ENCODE measurements at places on chromosomes 3 and 15.

DNA sequence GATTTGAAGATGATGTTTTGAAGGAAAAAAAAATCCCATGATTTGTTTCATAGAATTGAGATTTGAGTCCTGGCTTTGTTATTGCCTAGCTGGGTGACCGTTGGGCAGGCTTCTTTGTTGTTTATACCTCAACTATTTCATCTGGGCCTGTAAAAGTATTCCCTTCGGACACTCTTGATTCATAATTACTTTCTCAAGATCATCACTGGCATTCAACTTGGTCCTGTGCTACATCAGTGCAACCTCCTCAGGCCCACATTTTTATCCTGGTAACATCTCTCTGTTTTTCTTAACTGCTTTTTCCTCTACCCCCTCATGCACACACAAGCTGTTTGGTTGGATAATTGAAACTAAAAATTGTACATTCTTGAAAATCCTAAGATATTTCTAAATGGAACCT, 67.5 kb upstream of the P3H2 start:
- no peak for DNase-seq

DNA sequence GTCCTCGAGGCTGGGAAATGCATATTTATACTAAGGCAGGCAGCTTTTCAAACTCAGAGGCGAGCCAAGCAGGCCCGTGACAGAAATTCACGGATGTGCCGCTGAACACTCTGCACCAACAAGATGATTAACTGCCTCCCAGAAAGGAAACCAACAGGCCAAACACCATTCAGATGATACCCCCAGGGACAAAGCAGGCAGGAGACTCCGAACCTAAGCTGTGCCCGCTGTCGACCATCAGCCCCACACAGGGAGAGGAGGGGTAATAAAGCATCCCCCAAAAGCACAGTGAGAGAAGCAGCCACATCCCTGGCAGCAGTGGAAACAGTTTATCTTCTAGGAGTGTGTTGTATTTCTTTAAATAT, 31.8 kb downstream of the ADAMTS17 start:
- DNase-seq = no peak

GRCh38 chr15:56272454-56272853, 28.8 kb upstream of the RFX7 start:
- no peak for DNase-seq

DNA sequence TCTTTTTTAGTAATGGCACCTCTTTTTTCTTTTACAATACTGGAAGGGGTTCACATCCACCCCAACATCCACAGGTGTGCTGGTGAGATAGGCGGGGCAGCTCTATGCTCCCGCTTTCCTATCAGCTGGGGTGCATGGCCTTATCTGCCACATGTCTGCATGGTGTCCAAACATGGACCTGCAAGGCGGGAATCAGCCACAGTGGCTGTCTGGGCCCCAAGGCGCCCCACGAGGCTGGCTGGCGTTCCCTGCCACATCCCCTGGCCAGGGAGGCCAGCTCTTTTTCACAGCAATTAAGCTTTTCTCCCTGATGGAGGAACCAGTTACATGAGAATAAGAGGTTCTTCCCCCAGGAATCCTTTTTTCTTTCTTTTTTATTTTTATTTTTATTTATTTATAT, 30.9 kb upstream of the GOLGA6L2 start:
- no peak for DNase-seq

DNA sequence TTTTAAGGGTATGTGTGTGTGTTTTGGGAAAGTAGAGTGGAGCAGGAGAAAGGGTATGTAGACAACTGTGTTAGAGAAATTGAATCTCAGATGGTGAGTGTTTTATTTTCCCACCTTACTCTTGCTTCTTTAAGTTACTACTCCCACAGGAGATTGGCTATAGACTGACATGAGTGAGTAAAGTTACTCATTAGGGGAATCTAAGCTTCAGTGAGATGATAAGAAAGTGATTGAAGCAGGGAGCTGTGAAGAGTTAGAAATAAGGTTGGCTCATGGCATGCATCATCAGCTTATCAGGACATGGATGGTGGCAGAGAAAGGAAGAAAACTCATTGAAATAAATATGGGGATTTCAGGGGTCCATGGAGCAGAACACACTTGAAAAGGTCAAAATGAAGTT, 88.9 kb downstream of the MBNL1 start:
- no peak for DNase-seq

GRCh38 chr15:73845507-73845906, 27.9 kb upstream of the TBC1D21 start:
- DNase-seq = no peak

DNA sequence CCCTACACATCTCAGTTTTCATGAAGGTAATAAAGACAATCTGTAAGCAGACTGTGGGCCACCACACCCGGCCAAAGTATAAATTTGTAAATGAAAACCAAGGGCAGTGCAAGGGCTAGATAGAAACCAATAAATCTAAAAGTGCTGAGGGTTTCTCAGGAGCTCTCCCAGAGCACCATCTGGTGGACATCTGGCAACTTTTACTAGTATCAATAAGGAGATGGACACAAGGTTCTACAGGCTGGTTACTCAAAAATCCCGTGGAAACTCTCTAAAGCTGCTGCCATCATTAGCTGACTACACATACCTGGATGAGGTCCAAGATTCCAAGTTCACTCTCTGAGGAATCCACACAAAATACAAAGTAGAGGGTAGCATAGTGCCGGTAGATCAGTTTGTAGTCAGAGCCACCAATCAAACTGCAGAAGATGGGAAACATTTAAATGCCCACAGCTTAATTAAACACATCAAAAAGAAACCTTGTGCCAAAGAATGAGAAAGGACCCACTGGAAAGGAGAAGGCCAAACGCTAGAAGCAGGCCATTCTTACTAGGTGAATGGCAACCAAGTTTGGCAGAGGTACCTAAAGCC, 5.5 kb downstream of the AP3S2 start:
- peak; percentile 23 for DNase-seq

- DNase-seq = no peak
Measured at GRCh38 chr3:196340466-196340865, 2.3 kb upstream of the TM4SF19 start.

- no peak for DNase-seq
Measured at GRCh38 chr3:19506171-19506570, 357.9 kb downstream of the KCNH8 start.

DNA sequence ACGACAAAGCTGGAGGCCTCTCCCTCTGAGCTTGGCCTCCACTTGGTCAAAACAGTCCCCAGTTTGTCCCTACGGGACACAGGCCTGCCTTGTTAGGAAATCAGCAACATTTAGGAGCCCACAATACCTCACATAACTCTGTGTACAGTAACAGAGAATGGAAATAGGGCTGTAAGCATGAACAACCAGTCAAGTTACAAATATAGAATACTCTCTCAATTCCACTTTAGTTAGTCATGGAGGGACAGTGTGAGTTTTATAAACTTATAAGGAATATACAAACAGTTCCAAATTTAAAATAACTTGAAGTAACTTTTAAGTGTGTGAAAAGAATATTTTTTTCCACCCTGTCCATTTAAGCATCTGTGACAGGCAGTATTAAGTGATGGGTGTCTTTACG, 129.4 kb downstream of the PGPEP1L start:
- no peak for DNase-seq

DNA sequence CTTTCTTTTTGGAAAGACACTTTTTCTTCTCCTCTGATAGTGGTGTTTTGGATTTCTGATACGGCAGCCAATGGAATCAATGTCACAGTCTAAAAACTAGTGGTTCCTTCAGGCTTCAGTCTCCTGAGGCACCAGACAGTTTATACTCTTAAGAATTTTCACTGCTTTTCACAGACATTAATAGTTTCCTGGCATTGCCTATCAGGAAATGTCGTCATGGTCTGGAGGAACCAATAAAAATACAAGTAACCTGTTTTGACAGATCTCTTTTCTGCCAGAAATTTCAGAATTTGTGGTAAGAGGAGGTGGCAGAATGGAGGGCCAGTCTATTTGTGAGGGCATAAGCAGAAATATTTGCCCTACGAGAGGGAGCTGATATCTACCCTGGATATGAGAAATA, 44.8 kb downstream of the FILIP1L start:
- no peak for DNase-seq

- DNase-seq = no peak
Measured at GRCh38 chr3:192652727-192653126, 74.6 kb downstream of the FGF12 start.

GRCh38 chr3:46076606-46077005, 49.3 kb upstream of the XCR1 start:
- no peak for DNase-seq

GRCh38 chr15:78075490-78076230, 1.9 kb downstream of the TBC1D2B start:
- no peak for DNase-seq

GRCh38 chr15:68617001-68617400, 38.2 kb downstream of the CORO2B start:
- DNase-seq = no peak

DNA sequence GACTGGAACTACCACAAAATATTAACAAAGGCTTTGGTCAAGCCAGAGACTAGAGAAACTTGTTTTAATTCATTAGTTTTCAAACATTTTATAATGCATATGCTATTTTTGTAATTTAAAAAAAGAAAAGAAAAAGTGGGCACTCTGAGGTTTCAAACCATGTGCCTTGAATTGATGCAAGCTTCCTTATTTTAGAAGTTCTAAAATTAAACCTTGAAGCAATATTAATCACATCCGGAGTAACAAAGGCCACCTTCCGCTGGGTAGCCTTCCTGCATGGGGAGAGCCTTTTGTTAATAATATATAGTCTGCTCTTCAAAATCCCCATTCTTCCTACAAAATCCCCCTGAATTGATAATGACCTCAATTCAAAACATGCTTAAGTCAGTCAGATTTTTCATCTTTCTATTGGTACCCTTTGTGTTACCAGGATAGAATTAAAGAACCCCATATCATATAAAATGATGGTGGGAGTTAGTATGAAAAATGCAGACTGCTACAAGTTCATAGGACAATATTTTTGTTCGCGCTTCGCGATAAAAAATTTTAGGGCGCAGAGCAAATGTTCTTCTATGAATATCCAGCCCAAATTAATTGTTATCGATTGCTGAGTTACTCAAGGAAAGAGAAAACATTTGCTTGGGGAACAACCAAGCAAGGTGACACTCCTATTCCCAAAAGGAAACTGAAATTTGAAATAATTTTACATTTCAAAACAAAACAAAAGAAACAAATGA, 30.6 kb downstream of the LDHAL6B start:
- no peak for DNase-seq

- DNase-seq = no peak
Measured at GRCh38 chr15:87604857-87605446, 651.6 kb downstream of the NTRK3 start.

- DNase-seq = no peak
Measured at GRCh38 chr3:8938021-8938420, 25.3 kb downstream of the RAD18 start.

DNA sequence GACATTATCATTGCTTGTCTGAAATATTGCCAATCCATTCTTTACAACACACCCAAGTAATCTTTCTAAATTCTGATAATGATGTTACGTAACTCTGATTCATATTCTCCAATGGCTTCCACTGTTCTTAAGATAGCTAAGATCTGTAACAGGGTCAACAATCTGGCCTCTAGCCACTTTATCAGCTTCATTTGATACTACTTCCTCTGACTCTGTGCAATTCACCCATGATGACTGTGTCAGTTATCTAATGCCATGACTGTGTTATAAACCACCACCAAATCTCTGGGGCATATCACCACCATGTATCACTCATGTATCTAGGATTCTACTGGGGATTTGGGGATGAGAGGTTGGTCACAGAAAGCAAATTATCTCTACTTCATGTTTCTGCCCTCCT, 44.0 kb downstream of the CD200 start:
- no peak for DNase-seq

DNA sequence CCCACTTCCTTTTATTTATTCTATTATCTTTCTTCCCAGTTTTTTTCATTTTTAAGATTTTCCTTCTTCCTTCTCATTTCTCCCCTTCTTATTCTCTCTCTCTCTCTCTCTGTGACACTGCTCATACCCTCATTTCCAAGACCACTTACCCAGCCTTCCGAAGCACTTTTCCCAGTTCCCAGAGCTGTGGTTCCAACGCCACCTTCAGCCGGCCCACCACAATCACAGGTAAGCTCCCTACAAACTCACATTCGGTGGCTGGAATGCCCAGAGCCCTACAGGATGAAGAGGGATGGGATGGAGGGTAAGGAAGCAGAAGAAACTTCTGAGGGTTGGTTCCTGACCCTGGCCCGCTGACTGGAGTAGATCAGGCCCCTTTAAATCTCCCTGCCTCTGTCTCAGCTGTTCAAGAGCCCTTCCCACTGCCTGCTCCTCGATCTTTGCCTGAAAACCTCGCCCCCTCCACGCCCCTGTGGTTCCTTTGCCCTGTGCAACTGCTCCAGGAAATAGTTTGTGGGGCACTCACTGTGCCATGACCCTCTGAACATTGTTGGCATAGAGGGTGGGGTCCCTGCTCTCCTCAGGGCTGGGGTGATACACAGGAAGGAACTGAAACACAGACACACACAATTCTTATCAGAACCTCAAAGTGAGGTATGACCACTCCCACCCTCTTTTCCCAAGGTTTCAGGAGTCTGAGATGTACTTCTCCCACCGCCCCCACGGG, 4.8 kb downstream of the LPCAT4 start:
- DNase-seq = no peak

GRCh38 chr15:40511093-40511471, 40.3 kb downstream of the CHST14 start:
- DNase-seq = no peak

DNA sequence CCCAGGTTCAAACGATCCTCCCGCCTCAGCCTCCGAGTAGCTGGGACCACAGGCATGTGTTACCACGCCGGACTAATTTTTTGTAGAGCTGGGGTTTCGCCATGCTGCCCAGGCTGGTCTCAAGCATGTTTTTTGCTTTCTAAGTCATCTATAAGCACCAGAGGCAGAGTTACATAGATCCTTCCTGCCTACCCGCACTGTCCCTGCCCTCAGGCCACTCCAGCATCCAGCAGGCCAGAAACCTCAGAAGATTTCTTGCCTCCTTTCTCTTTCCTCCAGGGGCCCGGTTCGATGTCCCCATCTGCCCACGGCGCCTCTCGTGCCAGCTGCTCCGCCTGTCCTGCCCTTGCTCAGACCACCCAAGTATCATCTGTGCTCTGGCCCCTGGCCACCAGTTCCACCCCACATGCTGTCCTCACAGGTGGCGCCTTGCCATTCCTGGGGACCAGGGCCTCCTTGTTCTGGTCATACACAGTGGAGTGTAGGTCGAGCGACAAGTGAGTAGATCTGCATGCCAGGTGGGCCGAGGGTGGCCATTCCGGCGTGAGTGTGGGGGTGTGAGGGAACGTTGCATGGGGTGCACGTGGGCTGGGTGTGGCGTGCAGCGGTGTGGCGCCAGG, 27.3 kb downstream of the KLHDC8B start:
- no peak for DNase-seq

GRCh38 chr15:87661454-87662355, 594.8 kb downstream of the NTRK3 start:
- DNase-seq = no peak

DNA sequence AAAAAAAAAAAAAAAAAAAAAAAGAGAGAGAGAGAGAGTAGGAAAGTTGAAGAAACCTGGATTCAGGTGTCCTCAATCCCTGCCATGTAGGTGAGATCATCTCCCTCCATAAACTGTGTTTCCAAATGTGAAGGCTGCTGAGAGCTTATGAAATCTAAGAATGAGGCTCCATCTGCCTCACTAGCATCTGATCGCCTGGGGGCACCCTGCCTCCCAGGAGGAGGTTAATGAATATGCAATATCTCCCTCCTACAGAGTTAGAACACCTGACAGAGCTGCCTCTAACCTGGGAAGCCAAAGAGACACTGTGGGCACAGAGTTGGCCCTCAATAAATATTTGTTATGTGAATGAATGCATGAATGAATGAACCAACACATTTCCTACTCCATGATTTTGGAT, 23.8 kb upstream of the ZNF148 start:
- DNase-seq = peak; percentile 22
